ENCODE measurements at places on chromosomes 2 and 18.

DNA sequence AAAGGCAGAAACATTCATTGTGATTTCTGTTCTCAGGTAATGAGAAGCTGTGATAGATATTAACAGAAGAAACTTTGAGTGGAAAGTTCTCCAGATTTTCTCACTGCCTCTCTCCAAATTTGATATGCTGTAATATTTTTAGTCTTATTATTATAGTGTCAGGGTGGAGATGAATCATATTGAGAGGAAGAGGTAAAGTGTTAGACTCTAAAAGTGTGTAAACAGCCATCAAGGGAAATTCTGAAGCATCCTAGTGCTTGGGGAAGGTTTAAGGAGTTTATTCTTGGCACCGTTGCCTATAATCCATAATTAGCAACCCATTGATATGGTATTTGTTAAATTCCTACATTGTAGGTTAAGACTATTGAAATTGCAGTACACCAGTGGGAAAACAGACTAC is 104.7 kb upstream of the NABP1 start:
- no peak for DNase-seq

GRCh38 chr18:35172451-35173035 is 68.3 kb upstream of the ZNF397 start:
- DNase-seq: no peak

- no peak for DNase-seq
Measured at GRCh38 chr2:128710729-128711128, 392.1 kb upstream of the HS6ST1 start.

DNA sequence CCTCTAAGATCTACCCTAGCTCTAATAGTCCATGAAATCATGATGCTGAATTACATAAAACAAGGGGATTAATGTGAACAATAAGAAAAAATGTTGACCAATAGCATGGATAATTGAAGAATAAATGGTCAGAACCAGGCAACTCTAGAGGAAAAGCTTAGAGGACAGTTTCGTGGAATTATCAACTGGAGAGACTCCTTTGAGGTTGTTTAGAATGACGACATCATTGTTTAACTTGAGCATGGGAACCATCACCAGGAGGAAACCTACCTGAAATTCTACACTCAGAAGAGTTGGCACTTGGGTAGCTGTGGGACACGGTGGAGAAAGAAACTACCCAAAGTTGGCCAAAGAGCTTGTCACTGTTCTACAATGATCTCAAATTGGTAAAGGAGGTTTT is 179.2 kb upstream of the EPAS1 start:
- no peak for DNase-seq

DNA sequence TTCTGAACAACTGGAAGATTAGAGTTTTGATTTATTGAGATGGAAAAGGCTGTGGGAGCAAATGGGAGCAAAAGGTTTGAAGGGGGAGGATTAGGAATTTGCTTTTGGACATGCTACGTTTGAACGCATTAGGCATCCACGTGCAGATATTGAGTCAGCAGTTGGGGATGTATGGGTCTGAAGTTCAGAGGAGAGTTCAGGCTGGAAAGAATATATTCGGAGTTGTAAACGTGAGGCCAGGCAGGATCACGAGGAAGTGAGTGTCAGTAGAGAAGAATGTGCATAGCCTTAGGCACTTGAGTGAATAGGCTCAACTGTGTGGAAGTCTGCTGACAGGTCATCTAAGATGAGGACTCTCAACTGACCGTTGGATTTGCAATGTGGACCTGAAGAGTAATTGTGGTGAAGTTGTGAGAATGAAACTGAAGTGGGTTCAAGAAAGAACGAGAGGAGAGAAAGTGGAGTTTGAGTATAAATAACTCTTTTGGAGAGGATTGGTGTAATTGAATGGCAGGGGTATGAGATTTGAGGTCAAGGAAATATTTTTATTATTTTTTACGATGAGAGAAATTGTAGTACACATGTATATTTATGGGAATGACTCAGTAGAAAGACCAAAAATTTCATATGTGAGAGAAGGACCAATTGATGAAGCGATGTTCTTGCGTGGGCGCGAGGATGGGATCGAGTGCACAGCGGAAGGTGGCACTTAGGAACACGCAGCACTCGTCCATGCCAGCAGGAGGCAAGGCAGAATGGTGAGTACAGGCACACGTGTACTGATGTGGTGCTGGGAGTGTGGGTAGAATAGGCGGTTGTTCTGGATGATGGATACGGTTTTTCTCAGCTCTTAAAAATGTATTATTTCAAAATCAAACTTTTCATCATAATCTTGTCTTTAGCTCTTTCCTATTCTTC is 40.5 kb upstream of the POLE4 start:
- no peak for DNase-seq

DNA sequence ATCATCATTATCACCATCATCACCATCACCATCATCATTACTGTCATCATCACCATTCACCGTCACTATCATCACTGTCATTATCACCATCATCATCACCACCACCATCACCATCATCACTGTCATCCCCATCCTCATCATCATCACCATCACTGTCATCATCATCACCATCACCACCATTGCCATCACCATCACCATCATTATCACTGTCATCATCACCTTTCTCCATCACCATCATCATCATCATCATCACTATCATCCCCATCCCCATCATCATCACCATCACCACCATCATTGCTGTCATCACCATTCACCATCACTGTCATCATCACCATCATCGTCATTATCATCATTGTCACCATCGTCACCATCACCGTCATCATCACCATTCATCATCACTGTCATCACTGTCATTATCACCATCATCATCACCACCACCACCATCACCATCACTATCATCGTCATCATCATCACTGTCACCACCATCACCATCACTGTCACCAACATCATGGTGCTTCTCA is 9.8 kb downstream of the HPCAL1 start:
- no peak for DNase-seq

DNA sequence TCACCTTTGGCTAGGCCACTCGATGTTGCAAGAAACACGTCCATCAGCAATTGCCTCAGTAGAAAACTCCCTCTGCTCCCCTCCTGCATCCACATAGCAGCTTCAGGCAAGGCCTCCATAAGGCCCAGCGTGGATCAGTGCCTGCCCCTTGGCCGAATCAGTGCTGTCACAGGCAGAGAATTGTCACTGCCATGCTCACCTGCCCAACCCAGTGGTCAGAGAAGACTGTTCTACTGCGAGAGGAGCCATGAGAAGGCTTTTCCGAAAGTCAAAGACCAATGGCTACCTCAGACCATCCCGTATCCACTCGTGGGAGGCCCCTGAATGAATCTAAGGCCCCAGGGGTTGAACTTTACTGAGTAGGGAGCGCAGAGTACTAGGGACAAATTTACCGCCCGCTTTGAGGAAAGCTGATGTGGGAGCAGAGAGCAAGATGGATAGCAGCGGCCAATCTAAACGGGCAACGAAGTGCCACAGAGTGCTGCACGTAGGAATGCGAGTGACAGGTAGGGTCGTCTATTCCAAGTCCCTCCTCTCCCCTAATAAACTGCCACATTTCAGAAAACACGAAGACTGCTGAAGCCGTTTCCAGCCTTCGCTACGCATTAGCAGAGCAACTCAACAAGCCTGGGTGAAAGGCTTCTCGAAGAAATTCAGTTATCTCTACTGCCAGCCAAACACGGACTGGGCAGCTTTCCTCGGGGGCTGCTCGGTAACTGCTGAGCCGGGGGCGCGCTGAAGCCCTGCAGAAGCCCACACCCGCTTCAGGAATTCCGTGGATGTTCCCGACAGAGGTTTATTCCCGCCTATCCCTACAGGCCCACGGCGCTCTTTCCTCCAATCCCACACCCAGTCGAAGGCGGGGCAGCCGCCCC is 968 bp upstream of the RALBP1 start:
- no peak for DNase-seq

- no peak for DNase-seq
Measured at GRCh38 chr18:44458777-44459176, 221.9 kb upstream of the SETBP1 start.

- no peak for DNase-seq
Measured at GRCh38 chr2:150944315-150944714, 317.3 kb downstream of the RBM43 start.

DNA sequence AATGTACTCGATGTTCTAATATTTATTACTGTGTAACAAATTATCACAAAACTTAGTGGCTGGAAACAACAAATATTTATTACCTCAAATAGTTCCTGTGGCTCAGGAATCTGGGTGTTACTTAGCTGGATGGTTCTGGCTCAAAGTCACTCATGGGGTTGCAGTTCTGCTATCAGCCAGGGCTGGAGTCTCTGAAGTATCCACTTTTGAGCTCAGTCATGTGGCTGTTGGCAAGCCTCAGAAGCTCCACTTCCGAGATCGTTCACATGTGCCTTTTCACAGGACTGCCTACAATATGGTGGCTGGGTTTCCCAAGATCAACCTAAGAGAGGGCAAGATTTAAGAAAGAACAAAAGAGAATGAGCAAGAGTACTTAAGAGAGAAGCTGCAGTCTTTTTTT is 19.4 kb upstream of the UBE2E3 start:
- no peak for DNase-seq
